ENCODE measurements at places on chromosomes 5 and 9.

DNA sequence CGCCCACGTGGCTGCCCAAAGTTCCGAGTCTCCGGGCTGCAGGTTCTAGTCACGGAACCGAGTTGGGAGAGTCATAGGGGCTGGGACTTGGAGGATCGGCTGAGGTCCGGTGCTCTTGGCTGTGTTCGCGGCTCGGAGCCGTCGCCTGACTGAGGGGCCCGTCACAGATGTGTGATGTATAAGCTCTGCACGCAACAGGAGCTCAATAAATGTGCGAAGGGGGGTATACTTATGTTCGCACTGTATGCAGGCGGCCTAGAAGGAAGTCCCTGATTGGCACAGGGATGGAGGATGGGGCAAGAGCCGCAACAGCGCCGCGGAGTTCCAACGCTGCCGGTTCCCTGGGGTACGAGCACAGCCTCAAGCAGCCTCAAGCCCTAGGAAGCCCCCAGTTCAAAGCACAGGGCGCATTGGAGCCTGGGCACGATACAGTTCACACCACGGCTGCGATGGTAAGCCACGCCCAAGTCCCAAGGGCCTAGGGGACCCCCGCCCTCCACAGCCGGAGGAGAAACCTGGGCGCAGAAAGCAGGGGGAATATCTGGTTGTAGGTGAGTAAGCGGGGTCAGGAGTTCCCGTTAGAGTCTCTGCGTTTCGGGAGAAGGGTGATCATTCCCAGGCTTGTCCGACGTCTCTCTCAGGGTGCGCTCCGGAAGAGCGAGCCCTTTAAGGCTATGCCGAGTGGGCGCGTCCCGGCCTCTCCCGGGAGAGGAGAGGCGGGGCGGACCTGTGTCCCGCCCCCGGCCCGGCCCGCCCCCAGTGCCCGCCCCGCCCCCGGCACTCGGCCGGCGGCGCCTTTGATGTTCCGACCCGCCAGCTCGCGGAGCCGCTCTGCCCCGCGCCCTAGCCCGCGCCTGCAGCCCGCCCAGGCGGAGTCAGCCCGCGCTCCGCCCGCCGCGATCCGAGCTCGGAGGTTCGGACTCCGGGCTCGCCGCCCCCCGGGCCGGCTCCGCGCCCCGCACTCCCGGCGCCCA, at the start of gene TCF7:
Gene TCF7 (plus strand): TSS at position 780 of the 974 bp plus-strand sequence. CDS start 226 bp downstream, outside the sequence.
- DNase-seq, result peak; percentile 72

GRCh38 chr5:431001-431710, 11.8 kb upstream of the EXOC3 start:
- DNase-seq, result no peak

- peak; percentile 62 for DNase-seq
Measured at GRCh38 chr5:173733021-173733420, 116.6 kb upstream of the BOD1 start.

GRCh38 chr9:18666348-18666747, 192.4 kb downstream of the ADAMTSL1 start:
- no peak for DNase-seq

DNA sequence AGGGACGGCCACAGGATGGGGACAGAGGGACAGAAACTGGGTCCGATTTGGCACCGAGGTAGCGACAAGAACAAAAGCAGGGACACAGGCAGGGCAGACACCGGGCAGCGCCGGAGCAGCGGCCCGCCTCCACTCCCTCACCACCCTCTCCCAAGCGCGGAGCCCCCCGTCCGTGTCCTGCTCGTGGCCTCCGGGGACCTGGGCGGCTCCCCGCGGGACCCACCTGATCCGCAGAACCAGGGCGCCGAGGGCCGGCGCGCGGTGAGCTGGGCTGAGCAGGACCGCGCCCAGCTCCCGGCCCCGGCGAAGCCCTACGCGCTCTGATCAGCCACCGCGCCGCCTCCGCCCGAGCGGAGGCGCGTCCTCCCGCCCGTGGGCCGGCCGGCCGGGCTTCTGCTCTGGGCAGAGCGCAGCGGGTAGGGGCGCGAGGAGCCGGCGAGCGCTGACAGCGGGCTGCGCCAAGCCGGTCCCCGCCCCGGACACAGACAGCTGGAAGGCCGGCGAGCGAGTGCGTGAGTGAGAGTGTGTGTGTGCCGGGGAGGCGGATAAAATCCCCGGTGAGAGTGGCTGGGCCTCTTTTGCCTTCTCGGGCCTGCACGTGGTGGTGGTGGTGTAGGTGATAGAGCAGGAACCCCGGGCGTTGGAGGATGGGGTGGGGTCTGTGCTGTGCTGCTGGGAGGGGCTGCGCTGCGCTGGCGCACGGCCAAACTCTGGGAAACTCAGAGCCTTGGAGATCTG, at the start of gene GGTA1:
Gene GGTA1 (minus strand): TSS at position 418 of the 738 bp plus-strand sequence. CDS start 31,922 bp downstream, outside the sequence.
- no peak for DNase-seq

- DNase-seq, result no peak
Measured at GRCh38 chr9:36298566-36298965, 40.3 kb upstream of the GNE start.

Measured in G401 (cell line).